ENCODE measurements at places on chromosomes 16 and 17.

DNA sequence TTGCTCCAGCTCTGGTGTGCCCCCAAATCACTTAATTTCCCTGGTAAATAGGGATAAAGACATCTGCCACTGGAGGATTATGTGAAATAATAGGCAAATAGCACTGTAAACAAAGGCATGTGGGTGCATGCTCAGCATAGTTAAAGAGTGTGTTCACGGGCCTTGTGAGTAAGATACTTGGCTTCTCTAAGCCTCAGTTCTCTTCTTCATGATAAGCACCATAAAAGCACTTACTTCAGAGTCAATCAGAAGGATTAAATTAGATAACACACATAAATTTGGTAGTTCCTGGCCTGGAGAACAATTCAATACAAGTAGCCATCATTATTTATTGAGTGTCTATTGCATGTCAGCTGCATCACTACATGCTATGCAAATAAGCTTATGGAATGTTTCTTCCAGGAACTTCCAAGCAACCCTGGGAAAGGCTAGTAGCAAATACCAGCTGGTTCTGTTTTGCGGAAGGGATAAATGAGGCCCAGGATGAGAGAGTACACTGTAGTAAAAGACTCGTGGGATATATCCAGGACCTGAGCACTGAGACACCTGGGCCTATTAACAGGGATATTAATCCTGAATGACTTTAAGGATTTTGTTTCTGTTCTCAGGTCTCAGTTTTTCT lies 14.5 kb downstream of the CCL11 start:
- DNase-seq: no peak

- DNase-seq: no peak
These were observed 2.5 kb upstream of the HEATR9 start for GRCh38 chr17:35870906-35871819.

DNA sequence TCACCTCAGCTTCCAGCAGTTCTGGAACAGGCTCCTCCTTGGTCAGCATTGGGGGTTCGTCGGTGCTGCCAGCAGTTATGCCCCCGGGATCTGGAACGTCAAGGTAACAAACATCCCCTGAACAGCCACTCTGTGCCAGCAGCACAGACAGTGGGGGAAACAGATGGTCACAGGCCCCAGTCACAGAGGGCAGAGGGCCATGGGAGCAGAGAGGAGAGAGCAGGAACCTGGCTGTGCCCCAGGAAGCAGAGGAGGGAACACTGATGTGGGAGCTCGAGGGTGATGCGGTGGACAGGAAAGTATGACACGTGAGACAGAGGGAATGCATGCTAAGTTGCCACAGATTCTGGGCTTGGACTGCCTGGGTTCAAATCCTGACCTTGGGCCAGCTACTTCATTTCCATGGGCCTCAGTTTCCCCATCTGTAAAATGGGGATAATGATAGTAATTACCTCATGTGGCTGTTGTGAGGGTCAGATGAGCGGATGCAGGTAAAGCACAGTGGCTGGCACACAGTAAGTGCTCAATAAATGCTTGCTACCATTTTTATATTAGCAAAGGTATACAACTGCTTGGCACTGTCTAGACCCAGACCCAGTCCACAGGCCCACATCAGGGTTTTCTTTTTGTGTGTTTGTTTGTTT lies 4.9 kb downstream of the BCL7C start:
- no peak for DNase-seq

- no peak for DNase-seq
These were observed 21.0 kb upstream of the TNS4 start for GRCh38 chr17:40522250-40522960.

DNA sequence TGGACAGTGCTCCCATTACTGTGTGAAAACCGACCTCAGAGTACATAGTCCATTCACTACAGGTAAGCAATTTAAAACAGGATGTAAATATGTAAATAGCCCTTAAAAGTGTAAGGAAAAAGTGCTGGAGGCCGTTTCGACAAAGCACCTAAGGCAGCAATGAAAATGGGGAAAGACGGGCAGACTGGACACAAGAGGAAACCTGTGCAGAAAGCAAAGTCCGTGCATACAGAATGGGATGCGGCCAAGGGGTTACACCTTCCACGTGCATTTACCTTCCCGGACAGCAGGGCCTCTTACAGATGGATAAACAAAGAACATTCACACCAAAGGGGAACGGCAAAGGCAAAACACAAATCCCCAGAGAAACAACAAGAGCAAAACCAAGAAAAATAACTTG lies 32.0 kb downstream of the LMF1 start:
- no peak for DNase-seq

DNA sequence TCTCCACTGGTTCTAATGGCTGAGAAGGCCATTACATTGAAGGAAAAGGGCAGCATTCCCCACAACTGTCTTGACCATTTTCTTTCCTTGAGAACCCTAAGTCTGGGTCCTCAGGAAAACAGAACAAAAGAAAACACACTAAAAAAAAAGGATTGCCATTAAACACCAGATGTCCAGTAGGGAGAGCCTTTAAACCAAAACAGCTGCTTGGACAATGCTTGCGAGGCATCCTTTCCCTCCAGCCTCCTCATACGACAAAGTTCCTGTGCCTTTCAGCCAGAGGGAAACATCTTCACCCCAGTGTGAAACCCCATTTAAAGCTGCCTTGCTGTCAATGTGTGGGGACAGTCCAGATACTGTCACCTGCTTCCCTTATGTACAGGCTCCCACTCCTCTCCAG lies 74.3 kb downstream of the MMD start:
- no peak for DNase-seq

GRCh38 chr17:2977157-2977556 lies 86.2 kb downstream of the OR1D5 start:
- DNase-seq: no peak

- DNase-seq: no peak
These were observed 100.3 kb downstream of the MAF start for GRCh38 chr16:79500286-79500685.

- DNase-seq: no peak
These were observed 115.9 kb downstream of the DYNLRB2 start for GRCh38 chr16:80656711-80657150.

- no peak for DNase-seq
These were observed 7.7 kb upstream of the SREBF1 start for GRCh38 chr17:17844500-17844899.
